Right lobe of liver (tissue), 6 donors: ENCODE measurements at places on chromosomes 13 and 19.

- H3K4me1 ChIP-seq, result peaks cover 12% of the 10 kb centered on the region
- H3K4me3 ChIP-seq, result no peak overlapping the region
- no peak for DNase-seq
- H3K36me3 ChIP-seq, result no peaks in the 10 kb centered on the region
- H3K27me3 ChIP-seq, result no peaks in the 10 kb centered on the region
- peak overlapping the region; percentile 80 for H3K27ac ChIP-seq
These were observed 239.9 kb downstream of the VWA8 start for GRCh38 chr13:41720839-41721561.

- DNase-seq, result no peak
- H3K4me3 ChIP-seq, result no peak overlapping the region
- H3K4me1 ChIP-seq, result no peaks in the 10 kb centered on the region
- H3K36me3 ChIP-seq, result no peaks in the 10 kb centered on the region
These were observed 26.4 kb upstream of the VSTM2B start for GRCh38 chr19:29499261-29499920.

DNA sequence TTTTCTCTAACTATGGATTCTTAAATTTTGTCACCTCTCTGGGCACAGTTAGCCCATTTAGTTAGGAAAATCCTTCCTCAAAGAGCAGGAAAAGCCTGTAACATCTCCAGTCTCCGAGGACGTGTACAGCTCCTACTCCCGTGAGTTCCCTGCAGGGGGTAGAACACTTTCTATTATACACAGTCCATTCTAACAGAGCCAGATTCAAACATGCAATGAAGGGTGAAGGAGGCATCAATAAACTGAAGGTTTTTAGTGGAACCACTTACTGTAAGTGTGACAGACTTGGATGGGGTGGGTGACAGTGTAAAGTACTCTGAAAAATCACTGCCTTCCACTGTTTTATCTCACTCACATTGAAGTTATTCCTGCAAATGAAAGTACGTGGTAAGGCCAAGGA lies 204.7 kb upstream of the DACH1 start:
- H3K27me3 ChIP-seq, result no peaks in the 10 kb centered on the region
- no peaks in the 10 kb centered on the region for H3K36me3 ChIP-seq
- H3K27ac ChIP-seq, result no peak overlapping the region
- H3K4me3 ChIP-seq, result no peak overlapping the region
- H3K4me1 ChIP-seq, result no peaks in the 10 kb centered on the region

GRCh38 chr19:33551676-33552075 lies 30.1 kb upstream of the PEPD start:
- H3K4me3 ChIP-seq, result no peak overlapping the region
- no peaks in the 10 kb centered on the region for H3K36me3 ChIP-seq
- no peaks in the 10 kb centered on the region for H3K4me1 ChIP-seq
- DNase-seq, result no peak

DNA sequence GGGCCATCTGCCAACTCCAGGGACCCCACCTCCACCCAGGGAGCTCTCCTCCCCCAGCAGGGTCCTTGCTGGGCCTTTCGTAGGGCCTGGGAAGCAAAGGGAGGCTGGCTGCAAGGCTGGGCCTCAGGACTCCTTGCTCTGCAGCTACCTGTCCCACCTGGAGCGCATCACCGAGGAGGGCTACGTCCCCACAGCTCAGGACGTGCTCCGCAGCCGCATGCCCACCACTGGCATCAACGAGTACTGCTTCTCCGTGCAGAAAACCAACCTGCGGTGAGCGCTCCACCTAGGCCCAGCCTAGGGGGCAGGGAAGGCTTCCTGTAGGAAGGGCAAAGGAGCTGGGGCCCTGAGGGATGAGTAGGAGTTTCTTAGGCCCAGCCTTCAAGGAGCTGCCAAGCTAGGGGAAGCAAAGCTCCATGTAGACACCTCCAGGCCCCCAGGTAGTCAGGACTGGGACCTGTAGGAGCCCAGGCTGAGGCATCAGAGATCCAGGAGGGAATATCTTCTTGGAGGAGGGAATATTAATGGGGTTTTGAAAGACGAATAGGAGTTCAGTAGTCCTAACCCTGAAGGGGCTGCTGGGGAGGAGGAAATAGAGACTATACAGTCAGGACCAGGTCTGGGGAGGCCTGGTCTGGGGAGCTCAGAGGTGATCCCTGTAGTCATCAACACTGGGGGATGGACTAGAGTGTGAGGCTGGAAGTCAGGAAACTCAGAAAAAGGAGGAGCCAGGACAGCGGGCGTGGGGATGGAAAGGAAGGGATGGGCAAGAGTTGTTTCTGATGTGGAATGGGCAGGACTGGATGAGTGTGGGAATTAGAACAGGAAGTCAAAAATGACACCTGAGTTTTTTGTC lies 16.0 kb downstream of the GNA15 start:
- no peak for DNase-seq
- H3K4me3 ChIP-seq, result no peak overlapping the region
- H3K27ac ChIP-seq, result no peak overlapping the region

- H3K4me1 ChIP-seq, result no peaks in the 10 kb centered on the region
- H3K27ac ChIP-seq, result no peak overlapping the region
- H3K36me3 ChIP-seq, result peaks cover 10% of the 10 kb centered on the region
- DNase-seq, result no peak
- H3K27me3 ChIP-seq, result no peaks in the 10 kb centered on the region
- H3K4me3 ChIP-seq, result no peak overlapping the region
These were observed 70.2 kb downstream of the KLF2 start for GRCh38 chr19:16394681-16395375.

DNA sequence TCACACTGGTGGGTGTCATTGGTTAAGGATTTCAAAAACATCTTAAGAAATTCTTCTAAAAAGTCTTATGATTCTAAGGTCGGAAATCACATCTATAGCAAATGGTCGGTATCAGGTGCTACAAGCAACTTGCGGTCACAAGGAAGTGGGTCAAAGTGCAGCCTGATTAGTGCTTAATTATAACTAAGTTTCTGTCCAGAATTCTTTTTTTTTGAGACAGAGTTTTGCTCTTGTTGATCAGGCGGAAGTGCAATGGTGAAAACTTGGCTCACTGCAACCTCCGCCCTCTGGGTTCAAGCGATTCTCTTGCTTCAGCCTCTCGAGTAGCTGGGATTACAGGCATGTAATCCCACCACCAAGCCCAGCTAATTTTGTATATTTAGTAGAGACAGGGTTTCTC lies 1.2 kb upstream of the GDF15 start:
- no peak for DNase-seq
- no peaks in the 10 kb centered on the region for H3K27me3 ChIP-seq
- H3K4me1 ChIP-seq, result peaks cover 48% of the 10 kb centered on the region
- no peaks in the 10 kb centered on the region for H3K36me3 ChIP-seq
- no peak overlapping the region for H3K4me3 ChIP-seq

DNA sequence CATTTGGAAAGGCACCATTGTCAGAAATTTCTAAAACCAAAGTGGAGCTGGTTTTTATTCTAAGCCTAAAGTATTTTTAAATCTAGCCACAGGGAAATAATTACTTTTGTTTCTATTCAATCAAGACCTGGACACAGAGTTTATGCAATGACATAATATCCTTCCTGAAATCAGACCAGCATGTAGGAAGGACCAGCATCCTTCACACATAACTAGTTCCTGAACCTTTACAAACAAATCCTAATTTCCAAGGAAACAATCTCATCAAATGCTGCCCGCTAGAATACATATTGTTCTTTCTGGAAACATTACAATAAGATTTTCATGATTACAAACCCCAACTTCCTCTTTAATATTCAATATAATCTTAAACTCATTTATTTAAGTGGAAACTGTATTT lies 1.5 kb downstream of the STARD13 start:
- peak overlapping the region; percentile 85 for H3K27ac ChIP-seq
- H3K36me3 ChIP-seq, result no peaks in the 10 kb centered on the region
- no peak for DNase-seq

- no peak overlapping the region for H3K4me3 ChIP-seq
- no peak for DNase-seq
- H3K27me3 ChIP-seq, result no peaks in the 10 kb centered on the region
These were observed 284.9 kb downstream of the KLF12 start for GRCh38 chr13:73849292-73849691.

DNA sequence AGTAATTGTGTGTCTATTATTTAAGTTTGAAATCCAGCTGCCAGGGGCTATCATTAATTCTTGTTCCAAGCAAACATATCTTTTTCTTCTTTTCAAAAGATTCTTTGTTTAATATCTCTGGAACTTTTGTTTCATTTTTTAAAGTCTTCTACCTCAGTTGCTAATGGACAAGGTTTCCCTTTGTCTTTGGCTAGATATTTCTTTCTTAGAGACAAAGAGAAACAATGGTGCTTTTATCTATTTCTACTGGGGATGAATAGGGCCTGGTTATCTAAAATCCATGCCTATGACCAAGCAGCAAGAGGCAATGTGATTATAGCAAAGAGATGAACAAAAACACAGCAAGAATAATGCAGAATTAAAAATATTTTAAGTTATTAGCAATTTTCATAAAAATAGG lies 661.3 kb upstream of the KLF12 start:
- H3K4me1 ChIP-seq, result no peaks in the 10 kb centered on the region
- no peaks in the 10 kb centered on the region for H3K27me3 ChIP-seq
- H3K27ac ChIP-seq, result no peak overlapping the region
- no peak for DNase-seq
- no peaks in the 10 kb centered on the region for H3K36me3 ChIP-seq
- no peak overlapping the region for H3K4me3 ChIP-seq
